Thoracic aorta (tissue), 2 donors: ENCODE measurements at places on chromosomes 7 and 10. TPM values are rescaled to one million over a fixed set of nuclear protein-coding genes. Genes with fewer than 3 reads are reported as not detected.

ADRA2A gene
- total RNA-seq = 6.5 TPM

C10orf71 gene
- total RNA-seq = not detected

PPP1R17 gene
- not detected for total RNA-seq

SLC18A3 gene
- not detected for total RNA-seq

CYP26C1 gene
- not detected for total RNA-seq

TAF3 gene
- 7.2 TPM for total RNA-seq

CFTR gene
- 0.68 TPM for total RNA-seq

HOXA2 gene
- 4.6 TPM for total RNA-seq

CTAGE6 gene
- total RNA-seq = 0.68 TPM

MET gene
- 18.6 TPM for total RNA-seq

MMD2 gene
- not detected for total RNA-seq

CHN2 gene
- 22.6 TPM for total RNA-seq

LZTS2 gene
- 127 TPM for total RNA-seq

PITX3 gene
- total RNA-seq = not detected

THNSL1 gene
- 1.3 TPM for total RNA-seq

CTAGE15 gene
- not detected for total RNA-seq

CFAP46 gene
- not detected for total RNA-seq

GIMAP8 gene
- 5.8 TPM for total RNA-seq

ZNF25 gene
- 22.9 TPM for total RNA-seq

C10orf53 gene
- total RNA-seq = not detected

C7orf57 gene
- not detected for total RNA-seq

TMEM60 gene
- total RNA-seq = 12.2 TPM

ARID5B gene
- 80.4 TPM for total RNA-seq

ADGRA1 gene
- not detected for total RNA-seq

NEUROG3 gene
- 2.8 TPM for total RNA-seq

LRRTM3 gene
- 0.14 TPM for total RNA-seq

ATRNL1 gene
- total RNA-seq = 24.6 TPM

PNLIPRP2 gene
- total RNA-seq = 2.3 TPM

HOXA11 gene
- 0.28 TPM for total RNA-seq

TMEM248 gene
- 130 TPM for total RNA-seq

TMEM270 gene
- not detected for total RNA-seq

CACUL1 gene
- 42.9 TPM for total RNA-seq

CRYGN gene
- total RNA-seq = not detected

PAX2 gene
- total RNA-seq = not detected

TEX47 gene
- total RNA-seq = not detected

TRIM74 gene
- total RNA-seq = not detected

SH2D4B gene
- 0.92 TPM for total RNA-seq

MLXIPL gene
- 36.4 TPM for total RNA-seq

FGF8 gene
- total RNA-seq = not detected

EGFR gene
- 56.7 TPM for total RNA-seq

SUMF2 gene
- total RNA-seq = 102 TPM

WDR86 gene
- total RNA-seq = not detected

SLC29A4 gene
- total RNA-seq = 0.21 TPM

COL17A1 gene
- 0.49 TPM for total RNA-seq

UPK3BL2 gene
- total RNA-seq = 14.7 TPM

TAS2R3 gene
- not detected for total RNA-seq

MRLN gene
- not detected for total RNA-seq

MGAM2 gene
- total RNA-seq = 0.49 TPM

GPR26 gene
- total RNA-seq = not detected

BPGM gene
- 20.0 TPM for total RNA-seq

KMT2E gene
- 140 TPM for total RNA-seq

LHFPL3 gene
- total RNA-seq = not detected

SPDYE5 gene
- not detected for total RNA-seq
